Kidney (tissue), 22 donors: ENCODE measurements at places on chromosomes 16 and 17. TPM values are rescaled to one million over a fixed set of nuclear protein-coding genes. Genes with fewer than 3 reads are reported as not detected.

CAMKK1 gene
- 2.6 TPM for polyA plus RNA-seq

CES3 gene
- 7.8 TPM for polyA plus RNA-seq

TPSD1 gene
- not detected for polyA plus RNA-seq

GRCh38 chr17:8896641-8897635 is 29.5 kb upstream of the PIK3R6 start:
- peak; percentile 7 for DNase-seq

DNA sequence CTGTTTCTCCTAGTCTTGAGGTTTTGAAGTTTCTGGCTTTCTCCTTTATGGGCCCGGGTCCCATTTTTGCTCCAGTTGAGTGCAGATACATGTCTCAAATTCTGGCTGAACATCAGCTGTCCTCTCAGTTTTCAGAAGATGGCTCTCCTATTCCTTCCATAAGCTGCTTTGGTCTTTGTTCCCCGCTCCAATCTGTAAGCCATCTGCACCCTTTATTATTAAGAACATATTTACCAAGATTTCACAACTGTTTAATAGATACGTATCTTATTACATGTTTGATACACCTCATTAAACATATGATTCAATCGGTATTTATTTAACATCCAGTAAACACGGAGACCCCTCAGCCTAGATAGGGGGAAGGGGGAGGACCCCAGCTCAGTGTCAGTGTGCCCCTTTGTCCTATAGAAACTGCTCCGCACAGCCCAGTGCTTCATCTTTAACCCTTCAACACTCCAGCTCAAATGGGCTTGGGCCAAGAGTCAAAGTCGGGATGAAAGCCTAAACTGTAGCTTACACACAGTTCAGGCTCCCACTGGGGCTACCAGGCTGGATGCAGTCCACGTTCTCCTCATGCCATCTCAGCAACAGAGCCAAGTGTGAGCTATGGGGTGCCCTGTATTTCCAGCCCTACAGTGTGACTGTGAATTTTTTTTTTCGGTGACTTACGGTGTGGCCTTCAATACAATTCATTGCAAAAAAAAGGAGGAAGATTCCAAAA is 166.0 kb upstream of the ZFHX3 start:
- no peak for DNase-seq

DNA sequence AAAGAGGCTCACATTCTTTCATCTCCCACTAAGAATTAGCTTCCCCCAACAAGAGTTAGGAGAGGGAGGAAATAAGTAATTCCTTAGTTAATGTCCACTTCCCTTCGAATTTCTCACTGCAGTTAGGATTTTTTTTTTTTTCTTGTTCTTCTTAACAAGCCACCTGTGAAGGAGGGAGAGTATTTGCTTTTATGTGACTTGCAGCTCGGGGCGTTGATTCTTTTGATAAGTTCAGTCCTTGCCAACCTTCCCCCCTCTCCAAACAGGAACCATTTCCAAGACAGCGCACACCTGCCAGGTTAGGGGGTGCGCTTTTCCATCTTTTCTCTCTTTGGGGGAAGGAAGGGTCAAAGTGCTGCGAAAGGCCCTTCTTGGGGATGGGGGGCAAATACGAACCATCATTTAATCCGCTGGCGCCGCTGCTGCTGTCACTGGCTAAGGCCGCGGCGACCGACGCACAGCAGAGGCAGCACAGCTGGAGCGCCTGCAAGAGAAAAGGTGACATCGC is 758 bp downstream of the ADAMTS18 start:
- no peak for DNase-seq
